ENCODE measurements at places on chromosomes 2 and 18.
A peak's percentile ranks its signal among the peaks of the same experiment; 100 is the strongest.

DNA sequence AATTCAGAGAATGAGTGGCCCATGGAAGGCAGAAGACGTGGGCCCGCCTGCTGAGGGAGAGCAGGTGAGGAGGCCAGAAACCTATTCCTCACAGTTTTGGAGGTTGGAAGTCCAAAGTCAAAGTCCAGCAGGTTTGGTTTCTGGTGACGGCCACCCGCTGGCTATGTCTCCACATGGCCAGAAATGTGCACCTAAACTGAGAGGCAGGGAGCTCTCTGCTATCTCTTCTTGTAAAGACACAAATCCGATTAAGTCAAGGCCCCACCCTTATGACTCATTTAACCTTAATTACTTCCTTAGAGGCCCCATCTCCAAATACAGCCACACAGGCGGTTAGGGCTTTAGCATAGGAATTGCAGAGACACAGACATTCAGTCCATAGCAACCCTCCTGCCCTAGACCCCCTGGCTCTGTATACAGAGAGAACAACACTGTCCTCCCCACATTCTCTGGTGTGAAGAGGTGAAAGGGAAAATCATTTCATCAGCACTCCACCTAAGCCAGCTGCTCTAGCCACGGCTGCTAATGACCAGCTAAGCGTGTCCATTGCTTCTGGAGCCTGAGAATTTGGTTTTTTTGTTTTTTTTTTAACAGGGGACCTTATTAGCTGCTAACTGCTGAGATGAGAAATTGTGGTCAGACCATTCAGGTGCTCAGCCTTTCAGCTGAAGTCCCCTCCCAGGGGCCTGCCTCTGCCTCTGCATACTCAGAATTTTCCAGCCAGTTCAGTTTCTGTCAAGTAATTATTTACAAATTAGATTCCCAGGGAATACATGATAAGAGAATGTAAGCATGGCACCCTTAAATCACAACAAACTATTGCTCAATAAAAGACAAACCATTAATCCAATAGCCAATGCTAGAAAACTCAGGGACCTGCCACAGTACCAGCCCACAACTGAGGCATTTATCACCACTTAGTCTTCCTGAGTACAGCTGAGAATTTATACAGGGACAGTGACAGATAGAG is 368.7 kb upstream of the ID2 start:
- DNase-seq: no peak

GRCh38 chr2:230677201-230677946 is 35.3 kb upstream of the CAB39 start:
- DNase-seq: no peak

DNA sequence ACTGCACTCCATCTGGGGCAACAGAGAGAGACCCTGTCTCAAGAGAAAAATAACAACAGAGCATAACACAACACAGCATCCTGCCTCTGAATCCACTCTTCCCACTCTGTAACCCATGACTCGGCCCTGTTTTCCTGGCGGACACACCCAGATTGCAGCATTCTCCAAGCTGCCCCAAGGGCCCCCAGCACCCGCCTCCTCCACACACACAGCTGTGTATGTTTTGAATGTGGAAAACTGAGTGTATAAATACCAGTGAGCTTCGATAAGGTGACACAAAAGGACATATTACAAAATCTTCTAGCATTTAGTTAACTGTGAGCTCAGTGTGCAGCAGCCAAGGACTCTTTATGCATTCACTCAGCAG is 13.0 kb downstream of the IMPA2 start:
- DNase-seq: no peak

DNA sequence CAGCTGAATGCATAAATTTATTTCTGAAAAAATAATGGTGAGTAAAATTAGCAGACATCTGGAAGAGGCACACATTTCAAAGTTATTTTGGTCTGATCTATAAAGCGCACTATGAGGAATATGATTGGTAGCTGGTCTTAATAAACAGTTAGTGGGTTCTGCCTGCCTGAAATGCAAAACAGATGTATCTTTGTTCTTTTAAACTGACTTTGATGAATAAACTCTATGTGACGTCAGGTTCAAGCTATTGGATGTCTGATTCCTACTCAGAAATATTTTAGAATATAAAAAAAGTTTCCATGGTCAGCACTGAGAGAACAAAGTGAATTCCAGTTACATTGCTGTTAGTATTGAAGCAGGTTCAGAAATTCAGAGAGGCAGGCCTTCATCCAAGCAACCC is 136.4 kb downstream of the TPGS2 start:
- DNase-seq: no peak

GRCh38 chr2:16325016-16325975 is 340.3 kb downstream of the CYRIA start:
- no peak for DNase-seq

- DNase-seq: no peak
Observed at GRCh38 chr2:85376291-85377065, 21.9 kb downstream of the ELMOD3 start.

DNA sequence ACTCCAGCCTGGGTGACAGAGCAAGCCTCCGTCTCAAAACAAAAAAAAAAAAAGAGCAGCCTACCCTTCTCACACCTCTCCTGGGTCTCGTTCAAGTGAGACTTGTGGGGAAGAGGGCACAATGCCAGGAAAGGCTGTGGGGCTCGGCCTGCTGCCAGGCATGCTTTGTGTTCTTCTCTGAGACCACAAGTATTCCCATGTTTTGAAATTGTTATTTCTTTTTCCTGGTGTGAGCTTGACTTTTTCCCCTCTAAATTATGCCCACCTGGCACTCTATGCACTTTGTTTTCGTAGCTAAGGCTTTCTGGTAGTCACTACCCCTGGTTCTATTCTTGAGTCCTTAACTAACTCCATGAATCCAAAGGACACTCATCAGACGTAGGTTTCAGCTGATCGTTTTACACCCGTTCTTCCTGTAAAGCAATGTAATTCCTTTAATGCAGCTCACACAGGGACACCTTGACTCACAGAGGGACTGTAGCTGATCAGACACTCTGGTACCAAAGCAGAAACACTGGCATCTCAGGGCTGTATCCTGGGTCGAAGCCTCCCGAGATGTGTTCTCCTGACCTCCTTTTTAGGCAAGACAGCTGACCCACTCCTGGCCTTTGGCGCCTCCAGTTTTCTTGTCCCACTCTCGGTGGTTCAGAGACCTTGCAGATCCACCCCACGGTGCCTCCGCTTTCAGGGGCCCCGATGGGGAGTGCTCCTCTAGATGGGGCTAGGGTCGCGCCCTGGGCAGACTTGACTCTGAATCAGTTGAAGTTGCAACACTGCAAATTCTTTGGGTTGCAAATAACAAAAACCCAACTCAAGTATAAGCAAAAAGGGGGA is 193.3 kb upstream of the AGAP1 start:
- no peak for DNase-seq

DNA sequence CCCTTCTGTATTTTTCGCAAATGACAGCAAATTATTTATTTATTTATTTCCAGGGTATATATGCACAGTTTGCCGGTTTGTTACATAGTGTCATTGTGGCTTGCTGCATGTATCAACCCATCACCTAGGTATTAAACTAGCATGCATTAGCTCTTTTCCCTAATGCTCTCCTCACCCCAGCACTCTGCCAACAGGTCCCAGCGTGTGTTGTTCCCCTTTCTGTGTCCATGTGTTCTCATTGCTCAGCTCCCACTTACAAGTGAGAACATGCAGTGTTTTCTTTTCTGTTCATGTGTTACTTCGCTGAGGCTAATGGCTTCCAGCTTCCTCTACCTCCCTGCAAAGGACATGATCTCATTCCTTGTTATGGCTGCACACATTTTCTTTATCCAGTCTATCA is 592.3 kb downstream of the TRIB2 start:
- no peak for DNase-seq

- DNase-seq: no peak
Observed at GRCh38 chr2:182372661-182373060, 54.2 kb downstream of the PDE1A start.

GRCh38 chr2:9030190-9030589 is 26.7 kb upstream of the MBOAT2 start:
- no peak for DNase-seq

DNA sequence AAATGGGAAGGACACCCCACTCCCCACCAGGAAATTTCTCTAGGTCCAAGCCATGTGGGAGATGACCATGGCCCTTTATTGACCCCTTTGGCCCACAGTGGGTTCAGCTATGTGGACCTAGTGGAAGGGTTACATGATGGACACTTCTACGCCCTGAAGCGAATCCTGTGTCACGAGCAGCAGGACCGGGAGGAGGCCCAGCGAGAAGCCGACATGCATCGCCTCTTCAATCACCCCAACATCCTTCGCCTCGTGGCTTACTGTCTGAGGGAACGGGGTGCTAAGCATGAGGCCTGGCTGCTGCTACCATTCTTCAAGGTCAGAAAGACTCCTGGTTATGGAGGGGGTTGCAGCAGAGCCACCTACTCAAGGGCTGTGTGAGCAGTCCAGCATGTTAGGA is 1.3 kb downstream of the STK16 start:
- DNase-seq: no peak

DNA sequence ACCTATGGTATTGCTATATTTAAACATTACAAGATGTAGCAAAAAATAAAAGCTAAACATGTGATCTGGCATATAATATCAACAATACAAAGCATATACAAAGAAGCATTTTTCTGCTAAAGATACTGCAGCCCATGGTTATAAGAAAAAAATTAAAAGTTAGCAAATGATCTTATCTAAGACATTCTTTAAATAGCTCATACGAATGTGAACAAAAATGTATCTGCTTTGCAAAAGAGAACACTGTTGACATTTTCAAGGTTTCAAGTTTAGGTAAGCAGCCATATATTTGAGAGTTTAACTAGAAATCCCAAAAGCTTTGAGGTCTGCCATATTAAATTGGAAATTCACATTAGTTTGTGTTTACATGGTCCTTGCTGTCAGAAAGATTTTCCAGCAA is 301.0 kb upstream of the SLC39A10 start:
- no peak for DNase-seq

GRCh38 chr18:63339920-63340484 is 20.4 kb upstream of the BCL2 start:
- DNase-seq: peak; percentile 42

GRCh38 chr2:50241282-50241681 is 790.6 kb downstream of the NRXN1 start:
- no peak for DNase-seq

Measured in effector memory CD8-positive, alpha-beta T cell (primary cell).